ENCODE measurements at places on chromosomes 12 and 14.

DNA sequence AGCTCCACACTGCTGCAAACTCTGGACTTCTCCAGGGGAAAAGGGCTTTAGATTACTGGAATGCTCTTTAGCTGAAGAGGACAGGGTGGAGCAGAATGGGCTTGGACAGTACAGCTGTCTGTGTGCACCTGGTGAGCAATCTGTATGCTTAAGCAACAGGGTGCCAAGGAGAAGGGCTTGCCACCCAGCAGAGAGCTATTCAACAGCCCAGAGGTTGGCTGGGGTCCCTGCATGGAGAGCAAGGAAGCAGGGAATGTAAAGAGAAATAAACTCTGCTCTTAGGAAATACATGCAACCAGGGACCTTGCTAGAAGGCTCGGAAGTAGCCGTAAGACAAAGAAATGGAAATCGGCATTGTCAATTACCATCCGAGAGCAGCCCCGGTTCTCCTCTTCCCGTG lies 53.0 kb upstream of the CORO1C start:
- peak; percentile 94 for DNase-seq

DNA sequence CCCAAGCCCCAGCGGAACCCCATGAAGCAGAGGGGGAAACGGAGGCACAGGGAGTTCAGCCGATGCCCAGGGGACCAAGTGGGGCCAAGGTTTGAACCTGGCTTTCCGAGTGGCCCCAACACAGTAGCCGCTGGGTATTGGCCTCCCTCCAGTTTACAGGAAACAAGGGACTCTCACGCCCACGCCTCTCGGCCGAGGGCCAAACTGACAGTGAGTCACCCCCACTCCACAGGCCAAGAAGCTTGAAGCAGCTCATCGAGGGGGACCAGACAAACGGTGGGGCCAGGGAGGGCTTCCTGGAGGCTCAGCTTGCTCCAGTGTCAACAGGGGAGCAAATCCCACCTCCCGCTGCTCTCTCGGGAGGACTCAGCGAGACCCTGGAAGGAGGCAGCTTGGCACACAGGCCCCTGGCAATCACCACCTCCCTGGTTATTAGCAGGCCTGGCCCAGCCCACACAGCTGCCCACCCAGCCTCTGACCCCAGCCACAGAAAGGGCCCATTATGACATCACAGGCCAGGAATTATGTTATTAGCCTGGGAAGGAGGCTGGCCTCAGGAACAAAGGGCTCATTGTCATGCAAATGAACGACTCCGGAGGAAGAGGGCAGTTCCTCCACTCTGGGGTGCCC lies 54.6 kb downstream of the NCOR2 start:
- DNase-seq: peak; percentile 20

DNA sequence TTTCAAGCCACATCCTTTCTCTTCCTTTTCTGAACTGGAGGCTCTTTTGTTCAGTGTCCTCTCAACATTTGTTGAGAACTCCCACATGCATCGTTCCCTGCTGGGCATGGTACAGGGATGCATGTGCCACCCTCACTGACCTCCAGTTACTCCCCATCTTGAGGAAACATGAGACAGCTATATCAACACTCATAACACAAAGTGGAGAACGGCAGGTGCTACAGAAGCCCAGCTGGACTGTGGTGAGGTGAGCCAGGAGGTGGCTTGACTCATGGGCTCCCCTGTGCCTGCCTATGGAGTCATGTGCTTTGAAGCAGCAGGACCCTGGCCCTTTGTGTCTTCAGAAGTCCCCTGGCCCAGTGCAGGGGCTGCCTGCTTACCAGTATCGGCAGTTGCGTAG lies 9.7 kb downstream of the MYH6 start:
- DNase-seq: peak; percentile 64

- peak; percentile 85 for DNase-seq
These were observed 45.7 kb downstream of the WDR20 start for GRCh38 chr14:102185360-102185759.

DNA sequence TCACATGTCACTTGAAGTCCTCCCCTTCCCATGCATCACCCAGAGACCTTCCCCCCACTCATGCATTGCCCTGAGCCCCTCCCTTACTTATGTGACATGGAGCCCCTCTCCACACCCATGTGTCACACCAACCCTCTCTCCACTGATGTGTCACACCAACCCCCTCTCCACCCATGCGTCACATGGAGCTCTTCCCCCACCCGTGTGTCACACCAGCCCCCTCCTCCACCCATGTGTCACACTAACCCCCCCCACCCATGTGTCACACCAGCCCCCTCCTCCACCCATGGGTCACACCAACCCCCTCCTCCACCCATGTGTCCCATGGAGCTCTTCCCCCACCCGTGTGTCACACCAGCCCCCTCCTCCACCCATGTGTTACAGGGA lies 30.4 kb downstream of the RTL1 start:
- no peak for DNase-seq

- no peak for DNase-seq
These were observed 62.9 kb downstream of the CCDC91 start for GRCh38 chr12:28253161-28253641.

DNA sequence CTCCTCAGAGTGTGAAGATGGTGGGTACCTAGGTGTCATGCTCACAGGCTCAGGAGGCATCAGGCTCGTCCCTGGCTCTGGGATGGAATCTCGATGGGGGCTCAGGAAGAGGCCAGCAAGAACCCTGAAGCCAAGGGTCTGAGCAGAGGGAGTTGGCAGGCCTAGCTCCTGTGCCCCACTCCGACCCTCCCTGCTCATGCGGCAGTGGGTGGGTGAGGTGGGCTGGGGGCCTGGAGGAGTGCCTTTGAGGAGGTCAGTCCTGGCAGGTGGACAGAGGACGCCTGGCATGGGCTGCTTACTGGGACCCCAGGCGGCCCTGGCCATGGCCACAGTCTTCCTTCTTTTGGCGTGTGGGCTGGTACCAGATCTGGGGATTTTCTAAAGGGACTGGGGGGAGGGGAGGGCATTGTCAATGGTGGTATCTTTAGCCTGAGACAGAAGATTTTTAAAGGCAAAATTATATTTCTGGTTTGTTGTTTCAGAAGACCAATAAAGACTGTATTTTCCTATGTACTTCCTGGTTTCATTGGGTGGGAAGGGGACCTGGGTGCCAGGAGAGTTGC lies 16.0 kb downstream of the LRTM2 start:
- no peak for DNase-seq

All from NCI-H510A treated with DMSO at 0.1 percent for 48 hours (cell line).